ENCODE measurements at places on chromosomes 13 and 19. TPM values are rescaled to one million over a fixed set of nuclear protein-coding genes. Genes with fewer than 3 reads are reported as not detected.

Gene PRR36
- 0.72 TPM for total RNA-seq

Gene FUT2
- total RNA-seq, result not detected

Gene WIZ
- 3.6 TPM for total RNA-seq

Gene GJB6
- not detected for total RNA-seq

Gene TMEM145
- 0.51 TPM for total RNA-seq

Gene DENND1C
- not detected for total RNA-seq

Gene RFPL4A
- not detected for total RNA-seq

Gene SLC6A16
- 0.05 TPM for total RNA-seq

Gene UNC13A
- 0.61 TPM for total RNA-seq

Gene MLNR
- total RNA-seq, result 0.24 TPM

Gene SIGLEC5
- total RNA-seq, result not detected

Gene ZNF221
- total RNA-seq, result 3.0 TPM

Gene ZNF677
- 8.0 TPM for total RNA-seq

Gene LILRB1
- not detected for total RNA-seq

Gene CYP2A7
- total RNA-seq, result not detected

Gene CYP2S1
- not detected for total RNA-seq

Gene FPR2
- total RNA-seq, result not detected

Gene PSG1
- not detected for total RNA-seq

Gene SYDE1
- 11.4 TPM for total RNA-seq

Gene ARHGAP35
- 16.8 TPM for total RNA-seq

Gene ZNF418
- 0.45 TPM for total RNA-seq

Gene ATP4B
- total RNA-seq, result not detected

Gene ZNF880
- total RNA-seq, result 18.6 TPM

Gene FEM1A
- 11.6 TPM for total RNA-seq

Gene DCT
- 1,300 TPM for total RNA-seq

Data from SK-MEL-5 (cell line).